ENCODE measurements at places on chromosomes 12 and 14. TPM values are rescaled to one million over a fixed set of nuclear protein-coding genes. Genes with fewer than 3 reads are reported as not detected.
A peak's percentile ranks its signal among the peaks of the same experiment; 100 is the strongest.

GRCh38 chr12:50825372-50825838, 17.3 kb upstream of the TMPRSS12 start:
- peak; percentile 84 for DNase-seq

DNA sequence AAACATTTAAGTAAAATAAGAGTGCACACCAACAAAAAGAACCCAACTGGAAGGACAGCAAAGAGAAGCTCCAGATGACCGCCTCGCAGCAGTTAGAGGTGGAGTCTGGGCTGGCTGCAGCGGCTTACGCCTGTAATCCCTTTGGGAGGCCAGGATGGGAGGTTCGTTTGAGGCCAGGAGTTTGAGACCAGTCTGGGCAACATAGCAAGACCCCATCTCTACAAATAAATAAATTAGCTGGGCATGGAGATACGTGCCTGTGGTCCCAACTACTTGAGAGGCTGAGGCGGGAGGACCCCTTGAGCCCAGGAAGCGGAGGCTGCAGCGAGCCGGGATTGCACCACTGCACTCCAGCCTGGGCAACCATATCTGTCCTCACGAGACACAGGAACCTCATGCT, 15.2 kb downstream of the LRCOL1 start:
- DNase-seq: no peak

DNA sequence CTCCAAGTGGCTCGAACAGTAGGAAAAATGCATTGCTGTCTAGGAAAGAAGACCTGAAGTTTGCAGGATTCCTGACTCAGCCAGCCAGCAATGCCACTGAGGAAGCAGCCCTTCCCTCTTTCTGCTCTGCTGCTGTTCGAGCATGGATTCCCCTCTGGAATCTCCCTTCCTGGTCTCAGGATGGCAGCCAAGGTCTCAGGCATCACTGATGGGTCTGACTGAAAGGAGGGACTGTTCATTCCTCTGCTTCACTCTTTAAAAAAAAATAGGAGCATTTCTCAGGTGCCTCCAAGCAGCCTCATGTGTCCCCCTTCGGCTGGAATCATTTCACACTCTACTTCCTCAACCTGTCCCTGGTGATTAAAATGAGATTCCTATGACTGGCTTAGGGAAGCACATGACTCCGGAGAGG, 62.4 kb downstream of the SLC15A4 start:
- DNase-seq: peak; percentile 39

GRCh38 chr14:105329411-105330150, 15.0 kb downstream of the PACS2 start:
- DNase-seq: no peak

DNA sequence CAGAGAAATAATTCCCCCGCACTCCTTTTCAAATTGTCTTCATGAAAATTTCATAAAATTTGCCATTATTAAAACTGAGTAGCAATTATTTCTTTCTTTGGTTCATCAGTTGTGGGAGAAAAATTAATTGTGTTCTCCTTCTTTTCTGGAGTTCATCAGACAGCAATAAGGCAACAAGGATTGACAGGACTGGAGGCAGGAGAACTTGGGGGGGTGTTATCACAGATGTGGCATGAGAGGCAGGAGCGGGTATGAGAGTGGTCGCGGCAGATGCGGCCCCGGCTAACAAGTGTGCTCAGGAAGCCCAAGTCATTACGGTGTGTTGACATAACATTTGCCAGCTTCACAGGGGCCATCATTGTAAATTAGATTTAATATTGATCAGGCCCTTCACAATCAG, 306.6 kb upstream of the TMPO start:
- DNase-seq: no peak

DNA sequence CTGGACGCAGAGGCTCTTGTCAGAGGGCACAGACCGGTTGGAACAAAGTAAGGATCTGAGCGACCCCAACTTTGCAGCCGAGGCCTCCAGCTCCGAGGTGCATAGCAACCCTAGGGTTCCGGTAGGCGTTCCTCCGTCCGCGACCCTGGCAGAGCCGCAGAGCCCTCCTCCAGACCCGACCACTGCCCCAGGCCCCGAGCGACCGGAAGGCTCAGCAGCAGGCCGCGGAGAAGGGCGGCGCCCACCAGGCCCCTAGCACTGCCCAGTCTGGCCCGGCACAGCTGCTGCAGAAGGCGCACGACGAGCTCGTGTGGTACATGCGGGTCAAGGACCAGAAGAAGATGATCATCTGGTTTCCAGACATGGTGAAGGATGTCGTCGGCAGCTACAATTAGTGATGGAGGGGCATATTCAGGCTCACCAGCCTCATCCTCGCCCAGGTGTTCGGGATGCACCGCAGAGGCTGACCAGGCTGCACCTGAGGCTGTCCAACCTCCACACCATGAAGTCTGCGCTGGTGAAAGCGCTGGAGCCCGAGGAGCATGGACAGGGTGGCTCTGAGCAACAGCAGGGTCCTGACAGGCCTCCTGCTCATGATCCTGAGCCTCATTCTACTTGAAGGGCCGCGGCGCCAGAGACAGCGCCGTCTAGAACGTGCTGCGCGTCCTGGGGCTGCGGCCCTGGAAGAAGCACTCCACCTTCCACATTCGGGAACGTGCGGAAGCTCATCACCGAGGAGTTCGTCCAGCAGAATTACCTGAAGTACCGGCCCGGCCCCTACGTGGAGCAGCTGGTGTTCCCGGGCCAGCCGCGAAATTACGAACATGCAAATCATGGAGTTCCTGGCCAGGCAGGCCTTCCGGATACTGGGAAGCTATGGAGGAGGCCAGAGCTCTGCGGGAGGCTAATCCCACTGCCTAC, 24.5 kb downstream of the CAPS2 start:
- no peak for DNase-seq

- DNase-seq: no peak
Measured at GRCh38 chr12:121803861-121804416, at the start of gene SETD1B. Gene SETD1B (plus strand): TSS chr12:121804009. CDS start chr12:121804738, 729 bp downstream.

DNA sequence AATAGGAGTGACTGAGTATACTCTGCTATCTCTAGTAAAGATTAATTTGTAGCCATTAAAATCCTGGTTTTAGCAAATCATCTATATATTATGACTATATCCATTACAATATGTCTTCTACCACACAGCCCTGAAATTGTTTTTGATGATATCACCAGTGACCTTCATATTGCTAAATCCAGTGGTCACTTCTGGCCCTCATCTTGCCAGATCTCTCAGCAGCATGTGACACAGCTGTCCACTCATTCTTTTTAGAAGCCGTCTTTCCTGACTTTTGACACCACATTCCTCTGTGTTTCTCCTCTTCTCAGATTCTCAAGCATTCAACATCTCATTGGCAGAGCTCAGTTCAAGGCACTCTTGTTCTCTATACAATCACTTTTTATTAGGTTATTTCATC, 54.9 kb downstream of the CPNE8 start:
- DNase-seq: peak; percentile 9

GRCh38 chr12:59911516-59911915, 315.7 kb downstream of the SLC16A7 start:
- DNase-seq: peak; percentile 7

- no peak for DNase-seq
Measured at GRCh38 chr12:131808744-131809371, 19.3 kb upstream of the MMP17 start.

DNA sequence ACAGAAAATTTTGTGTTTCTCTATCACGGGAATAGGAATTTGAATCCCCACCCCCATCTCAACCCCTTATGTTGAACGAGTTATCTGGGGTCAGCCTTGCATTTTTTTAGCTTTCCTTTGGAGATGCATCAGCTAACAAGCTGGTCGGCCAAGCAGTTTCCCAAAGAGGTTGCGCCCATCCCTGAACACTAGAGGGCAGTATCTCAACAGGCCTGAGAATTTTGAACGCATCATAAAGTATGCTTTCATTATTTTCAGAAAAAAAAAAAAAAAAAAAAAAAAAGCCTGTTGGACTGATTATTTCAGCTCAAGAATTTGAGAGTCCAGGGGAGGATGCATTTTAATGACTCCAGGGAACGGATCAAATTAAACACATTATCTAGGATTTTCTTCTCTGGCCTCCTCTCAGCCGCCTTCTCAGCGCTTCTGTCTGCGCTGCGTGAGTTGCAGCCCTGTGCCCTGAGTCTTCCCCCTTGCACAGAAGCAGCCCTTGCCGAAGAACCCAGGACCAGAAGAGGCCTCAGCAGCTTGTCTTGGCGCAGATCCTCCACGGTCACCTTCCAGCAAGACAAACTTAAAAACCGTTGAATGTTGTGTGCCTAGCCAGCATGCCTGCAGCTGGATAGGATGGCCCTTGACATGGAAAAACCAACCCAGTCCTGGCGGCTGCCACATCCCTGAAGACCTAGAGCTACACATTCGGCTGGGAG, 76.6 kb upstream of the GZMB start:
- peak; percentile 35 for DNase-seq

DNA sequence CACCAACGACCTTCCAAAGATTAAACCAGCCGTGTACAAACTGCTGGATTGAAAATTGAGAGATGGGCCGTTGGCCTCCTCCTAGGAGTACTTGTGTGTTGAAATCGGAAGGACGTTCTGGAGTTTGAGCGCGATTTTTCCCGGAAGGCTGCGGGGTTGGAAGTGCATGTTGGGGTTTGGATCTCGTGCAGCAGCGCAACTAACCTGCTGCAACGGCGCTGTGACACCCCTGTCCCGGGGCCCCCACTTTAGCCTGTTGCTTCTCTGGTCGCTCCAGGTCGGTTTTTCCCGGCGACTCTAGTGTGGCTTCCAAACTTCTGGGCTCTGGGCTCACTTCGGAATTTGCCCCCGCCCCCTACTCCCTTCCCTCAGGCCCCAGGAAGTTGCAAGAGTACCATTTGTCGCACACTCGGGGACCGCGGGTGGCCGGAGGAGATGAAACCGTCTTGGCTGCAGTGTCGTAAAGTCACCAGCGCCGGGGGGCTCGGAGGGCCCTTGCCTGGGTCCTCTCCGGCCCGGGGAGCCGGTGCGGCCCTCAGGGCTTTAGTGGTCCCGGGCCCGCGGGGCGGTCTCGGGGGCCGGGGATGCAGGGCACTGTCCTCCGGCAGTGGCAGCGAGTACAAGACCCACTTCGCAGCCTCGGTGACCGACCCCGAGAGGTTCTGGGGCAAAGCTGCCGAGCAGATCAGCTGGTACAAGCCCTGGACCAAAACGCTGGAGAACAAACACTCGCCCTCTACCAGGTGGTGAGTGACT, at the start of gene ACSS3:
Gene ACSS3, plus strand, starts transcription at position 394 of the 756 bp plus-strand sequence. Its CDS starts 42 bp downstream, at position 436.
- DNase-seq: no peak

DNA sequence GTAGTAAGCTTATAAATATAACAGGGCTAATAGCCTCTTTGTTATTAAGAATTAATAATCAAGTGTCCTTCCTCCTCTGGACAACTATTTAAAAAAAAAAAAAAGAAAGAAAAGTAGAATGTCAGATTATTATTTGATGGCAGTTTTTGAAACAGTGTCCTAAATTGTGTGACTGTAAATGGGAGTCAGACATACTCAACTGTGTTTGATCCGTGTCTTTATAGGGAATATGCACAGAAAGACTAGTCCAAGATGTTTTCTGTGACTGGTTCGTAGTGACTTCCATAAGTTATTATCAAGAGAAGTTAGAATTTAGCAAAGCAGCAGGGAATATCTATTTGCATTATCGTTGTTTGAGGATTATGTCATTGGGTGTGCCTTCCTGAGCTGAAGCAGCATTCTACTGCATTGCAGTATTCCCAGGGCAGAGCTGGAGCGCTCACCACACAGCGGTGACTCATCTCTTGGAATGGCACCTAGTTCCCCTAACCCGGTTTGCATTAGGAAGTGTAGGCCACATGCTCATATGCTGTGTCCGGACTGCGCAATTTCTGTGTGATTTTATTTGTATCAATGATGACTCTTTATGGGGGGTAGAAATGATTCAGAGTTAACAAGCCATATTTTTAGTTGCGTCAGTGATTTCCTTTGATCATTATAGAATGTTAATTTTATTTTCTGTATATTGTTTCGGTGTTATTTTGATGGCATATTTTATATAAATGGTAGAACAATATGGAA, 7.9 kb downstream of the DYNC1H1 start:
- DNase-seq: peak; percentile 99

- no peak for DNase-seq
Measured at GRCh38 chr12:120090626-120091295, 25.8 kb downstream of the RAB35 start.

- no peak for DNase-seq
Measured at GRCh38 chr12:89327486-89328094, 24.7 kb downstream of the DUSP6 start.

DNA sequence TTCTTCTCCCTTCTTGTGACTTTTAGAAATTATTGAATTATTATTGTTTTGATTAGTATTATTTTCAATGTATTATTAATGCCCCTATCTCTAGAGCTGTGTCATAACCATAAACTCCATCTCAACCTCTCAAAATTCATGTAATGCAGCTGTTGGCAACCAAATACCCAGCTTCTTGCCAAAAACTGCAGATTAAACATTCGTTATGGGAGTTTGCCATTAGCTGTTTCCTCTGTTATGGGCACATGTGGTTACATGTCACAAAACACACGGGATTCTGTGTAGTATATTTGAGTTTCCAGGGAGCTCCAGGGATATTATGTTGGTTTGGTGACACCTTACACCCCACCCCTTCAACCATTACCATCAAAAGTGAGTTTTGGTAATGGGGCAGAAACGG, 2.8 kb upstream of the ALX1 start:
- no peak for DNase-seq

CD69 gene
- total RNA-seq: 0.25 TPM

PGF gene
- total RNA-seq: 0.35 TPM

RNU6-8 gene
- total RNA-seq: not detected

LIN7A gene
- total RNA-seq: 3.3 TPM
